ENCODE measurements at places on chromosomes 1 and 21.

GRCh38 chr1:182113879-182114626 is 52.5 kb upstream of the ZNF648 start:
- no peak for DNase-seq

DNA sequence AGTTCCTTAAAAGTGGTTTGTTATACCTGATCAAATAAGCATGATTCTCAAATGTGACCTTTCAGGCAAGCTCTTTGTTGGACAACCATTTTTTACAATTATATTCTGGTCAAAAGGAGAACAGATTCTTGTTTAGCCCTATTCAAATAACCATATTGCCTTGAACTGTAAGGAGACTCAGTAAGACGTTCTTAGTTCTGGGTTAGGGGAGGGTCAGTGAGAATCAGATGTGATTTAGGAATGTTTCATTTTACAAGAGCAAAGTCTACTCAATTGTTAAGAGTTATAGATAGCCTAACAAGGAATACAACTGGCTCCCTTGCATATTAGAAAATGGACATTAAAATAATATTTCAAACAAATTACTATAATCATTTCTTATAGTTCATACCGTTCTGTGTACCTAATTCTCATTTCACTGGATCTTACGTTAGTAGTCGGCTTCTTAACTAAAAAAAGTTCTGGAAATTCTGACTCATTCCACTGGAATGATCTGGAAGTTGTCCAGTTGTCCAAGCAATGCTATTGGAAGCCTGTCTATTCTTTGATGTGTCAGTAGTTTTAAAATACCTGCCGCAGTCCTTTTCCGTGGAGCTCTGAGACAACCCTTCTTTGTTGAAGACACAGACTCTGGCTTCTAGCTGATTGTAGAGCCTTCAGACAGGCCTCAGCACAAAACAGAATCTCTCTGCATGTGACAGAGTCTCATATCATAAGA is 88.8 kb downstream of the MAST2 start:
- peak; percentile 88 for DNase-seq

DNA sequence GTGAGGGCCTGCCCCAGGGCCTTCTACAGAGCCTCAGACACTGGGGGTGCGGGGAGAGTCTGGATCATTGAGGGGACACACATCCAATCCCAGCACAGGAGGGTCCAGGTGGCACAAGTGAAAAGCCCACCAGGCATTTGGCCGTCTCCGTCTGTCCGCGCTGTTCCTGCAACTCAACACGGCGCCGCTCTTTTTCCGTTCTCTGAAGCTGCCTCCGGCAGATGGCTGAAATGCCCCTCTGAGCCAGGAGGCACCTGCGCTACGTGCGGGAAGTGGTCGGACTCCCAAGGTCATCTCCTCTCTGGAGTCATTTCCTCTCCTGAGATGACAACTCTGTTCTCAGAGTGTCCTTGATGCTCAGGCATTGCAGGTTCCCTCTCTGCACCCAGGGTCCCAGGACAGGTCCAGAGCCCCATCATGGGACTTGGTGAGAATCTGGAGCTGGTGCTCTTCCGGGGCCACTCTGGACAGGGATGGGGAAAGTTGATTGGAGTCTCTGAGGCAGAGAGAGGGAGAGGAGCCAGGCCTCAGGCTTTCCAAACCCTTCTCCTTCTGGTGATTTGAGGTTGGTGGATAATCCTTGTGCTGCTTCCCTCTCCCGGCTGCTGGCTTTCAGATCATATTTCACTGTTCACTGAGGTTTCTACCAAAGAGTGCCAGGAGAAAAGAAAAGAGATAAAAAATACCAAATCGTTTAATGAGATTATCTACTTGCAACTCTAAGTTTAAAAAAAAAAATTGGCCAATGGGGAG is 14.0 kb upstream of the MIXL1 start:
- DNase-seq = no peak

GRCh38 chr1:98382586-98382985 is 278.9 kb upstream of the SNX7 start:
- no peak for DNase-seq

DNA sequence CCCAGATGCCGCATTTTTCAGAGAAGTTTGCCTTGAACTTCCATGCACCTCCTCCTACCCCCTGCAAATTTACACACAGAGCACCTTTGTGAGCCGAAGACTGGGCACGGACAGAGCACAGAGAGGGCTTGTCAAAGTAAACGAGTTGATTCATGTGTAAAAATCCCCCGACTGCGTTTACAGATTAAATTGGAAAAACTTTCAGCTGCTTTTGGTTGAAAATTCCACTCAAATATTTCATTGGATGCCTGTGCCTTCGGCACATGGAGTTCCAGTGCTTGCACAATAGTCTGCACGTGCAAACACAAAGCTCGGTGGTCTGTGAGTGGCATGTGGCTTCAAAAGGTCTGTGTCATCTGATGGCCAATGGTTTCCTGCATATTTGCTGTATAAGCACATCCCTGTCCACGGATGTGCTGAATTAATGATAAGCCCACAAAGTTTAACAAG is 177.5 kb downstream of the SETD4 start:
- no peak for DNase-seq

DNA sequence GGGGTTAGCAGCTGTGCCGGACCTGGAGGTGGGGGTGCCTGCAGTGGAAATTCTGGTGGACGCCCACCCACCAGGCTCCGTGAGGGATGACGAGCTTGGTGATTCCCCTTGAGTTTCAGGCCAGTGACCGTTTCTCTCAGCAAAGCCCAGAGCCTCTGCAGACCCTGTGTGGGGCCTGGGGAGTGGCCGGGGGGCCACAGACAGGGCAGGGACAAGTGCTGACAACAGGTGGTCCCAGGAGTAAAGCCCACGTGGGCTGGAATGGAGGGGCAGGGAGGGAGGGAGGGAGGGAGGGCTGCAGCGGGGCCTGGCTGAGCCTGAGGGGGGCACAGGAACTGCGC is 52.8 kb downstream of the COL18A1 start:
- no peak for DNase-seq

Data from urothelium cell line (cell line).